Caki2 (cell line): ENCODE measurements at places on chromosomes 7 and 10.

GRCh38 chr7:74223711-74224510 lies 14.1 kb downstream of the LAT2 start:
- DNase-seq = no peak

GRCh38 chr10:48788554-48788953 lies 103.9 kb downstream of the WDFY4 start:
- no peak for DNase-seq

DNA sequence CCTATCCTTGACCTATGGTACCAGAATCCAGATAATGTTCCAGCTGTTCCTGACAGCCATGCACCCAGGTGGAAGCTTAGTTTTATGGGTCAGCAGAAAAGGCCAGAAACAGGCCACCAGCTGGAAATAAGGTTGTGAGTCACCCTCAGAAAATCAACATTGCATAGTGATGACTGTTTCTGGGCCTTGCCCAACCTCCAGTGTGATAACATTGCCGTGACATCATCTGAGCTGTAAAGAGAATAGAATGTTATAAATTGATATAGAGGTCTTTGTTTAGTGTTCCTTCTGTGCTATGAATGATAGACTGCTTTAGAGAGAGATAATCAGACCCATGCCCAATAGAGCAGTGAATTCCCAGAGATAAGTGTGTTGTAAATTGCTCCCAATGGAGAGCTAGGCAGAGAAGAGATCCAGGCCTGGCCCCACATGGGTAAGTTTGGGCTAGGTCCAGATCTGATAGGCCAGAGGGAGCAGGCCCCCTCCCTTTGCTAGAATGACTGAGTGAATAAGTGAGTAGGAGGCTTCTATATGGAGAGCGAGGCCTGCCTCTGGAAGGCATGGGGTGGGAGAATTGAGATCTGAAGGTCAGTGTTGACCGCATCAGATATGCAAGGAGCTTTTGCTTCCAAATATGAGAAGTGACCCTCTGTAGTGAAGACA lies 14.2 kb upstream of the HPS1 start:
- peak; percentile 80 for DNase-seq

- DNase-seq = peak; percentile 81
Observed at GRCh38 chr7:26376175-26376917, 84.7 kb downstream of the SNX10 start.

GRCh38 chr7:41792120-41792519 lies 89.2 kb upstream of the INHBA start:
- DNase-seq = no peak

DNA sequence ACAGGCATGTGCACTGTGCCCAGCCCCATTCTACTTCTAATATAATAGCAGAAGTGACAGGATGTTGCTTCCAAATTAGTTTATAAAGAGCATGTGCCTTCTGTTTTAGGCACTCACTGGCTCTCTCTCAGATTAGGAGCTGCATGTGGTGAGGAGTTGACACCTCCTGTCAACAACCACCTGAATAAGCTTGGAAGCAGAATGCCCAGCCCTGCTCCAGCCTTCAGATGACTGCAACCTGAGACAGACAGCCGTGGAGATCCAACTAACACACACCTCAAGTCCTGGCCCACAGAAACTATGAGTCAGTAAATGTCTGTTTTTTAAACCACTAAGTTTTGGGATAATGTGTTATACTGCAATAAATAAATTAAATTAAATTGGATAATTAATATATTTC lies 54.5 kb downstream of the PARD3 start:
- no peak for DNase-seq

DNA sequence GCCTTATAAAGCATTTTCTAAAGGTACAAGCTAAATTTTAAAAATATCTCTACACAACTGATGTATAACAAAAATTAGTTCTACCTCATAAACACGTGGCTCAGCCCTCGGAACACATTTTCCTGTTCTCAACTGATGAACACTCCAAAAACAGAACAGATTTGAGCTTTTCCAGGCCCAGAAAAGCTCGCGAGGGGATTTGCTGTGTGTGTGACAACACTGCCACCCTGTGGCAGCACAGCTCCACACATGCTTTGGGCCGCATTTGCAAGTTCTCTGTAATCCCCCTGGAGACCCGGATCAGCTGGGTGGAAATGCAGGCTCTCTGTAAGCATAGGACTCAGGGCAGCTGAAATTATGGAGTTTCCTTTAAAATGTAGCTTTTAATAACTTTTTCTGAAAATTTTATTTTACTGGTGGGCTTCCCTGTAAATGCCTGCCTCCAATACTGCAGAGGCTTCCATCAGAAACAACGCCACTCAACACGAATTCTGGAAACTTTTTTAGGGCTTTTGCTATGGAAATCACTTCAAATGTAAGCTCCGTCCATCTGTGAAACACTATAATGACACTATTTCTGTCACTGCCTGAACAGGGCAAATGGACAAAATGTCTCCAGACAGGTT lies 155.5 kb downstream of the COBL start:
- peak; percentile 41 for DNase-seq

DNA sequence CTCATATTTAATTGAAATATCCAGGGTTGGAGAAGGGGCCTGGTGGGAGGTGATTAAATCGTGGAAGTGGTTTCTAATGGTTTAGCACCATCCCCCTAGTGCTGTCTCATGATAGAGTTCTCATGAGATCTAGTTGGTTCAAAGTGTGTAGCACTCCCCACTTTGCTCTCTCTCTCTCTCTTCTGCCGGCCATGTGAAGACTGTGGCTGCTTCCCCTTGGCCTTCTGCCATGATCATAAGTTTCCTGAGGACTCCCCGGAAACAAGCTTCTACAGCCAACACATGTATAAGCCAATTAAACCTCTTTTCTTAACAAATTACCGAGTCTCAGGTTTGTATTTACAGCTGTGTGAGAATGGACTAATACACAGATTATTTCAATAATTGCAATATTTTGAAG lies 305.8 kb upstream of the KCND2 start:
- DNase-seq = no peak

DNA sequence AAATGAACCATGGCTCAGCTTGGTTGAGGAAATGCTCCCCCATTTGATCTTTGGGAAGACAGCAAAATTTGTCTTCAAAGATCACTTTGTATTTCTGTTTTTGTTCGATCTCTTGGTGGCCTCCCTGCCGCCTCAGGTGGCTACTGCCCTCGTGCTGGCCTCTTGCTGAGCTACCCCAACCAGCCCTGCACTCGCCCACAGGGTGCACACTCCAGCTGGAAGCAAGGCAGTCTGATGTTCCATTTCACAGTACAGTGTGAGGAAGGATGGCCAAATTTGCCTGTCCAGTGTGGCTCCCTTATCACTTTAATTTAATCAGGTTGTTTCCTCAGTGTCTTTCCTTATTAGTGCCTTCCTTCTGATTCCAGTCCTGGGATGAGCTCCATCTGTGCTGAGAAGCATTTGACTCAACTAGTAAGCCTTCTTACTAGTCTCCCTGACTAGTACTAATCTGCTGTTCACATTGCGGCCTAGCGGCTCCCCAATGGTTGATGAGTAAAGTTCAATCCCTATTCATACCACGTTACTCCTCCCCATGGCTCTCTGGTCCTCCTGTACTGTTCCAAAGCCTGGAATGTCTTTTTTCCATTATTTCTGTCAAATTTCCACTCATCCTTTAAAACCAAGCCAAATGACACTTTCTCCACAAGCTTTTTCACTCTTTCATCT lies 8.2 kb downstream of the MYOF start:
- no peak for DNase-seq

- no peak for DNase-seq
Observed at GRCh38 chr7:159066816-159067575, 77.7 kb downstream of the VIPR2 start.

GRCh38 chr7:48875045-48875916 lies 49.1 kb upstream of the CDC14C start:
- peak; percentile 56 for DNase-seq

GRCh38 chr7:19336836-19337383 lies 191.7 kb upstream of the FERD3L start:
- no peak for DNase-seq

DNA sequence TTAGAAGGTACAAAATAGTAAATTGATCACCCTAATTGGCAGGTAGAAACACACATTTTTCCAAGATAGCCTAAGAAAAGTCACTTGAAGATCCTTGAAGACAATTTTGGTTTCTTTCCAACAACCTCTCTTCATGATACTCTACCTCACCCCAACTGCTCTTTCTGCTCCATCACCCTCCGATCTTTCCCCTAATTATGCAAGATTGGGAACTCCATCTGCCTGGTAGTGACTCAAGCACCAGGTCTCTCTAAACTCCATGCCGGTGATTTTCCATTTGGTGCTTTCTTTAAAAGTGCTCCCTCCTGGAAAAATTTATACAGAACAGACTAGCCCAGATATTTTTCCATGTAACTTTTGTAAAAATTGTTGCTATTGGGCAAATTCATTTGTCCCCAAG lies 1.1 kb upstream of the AKR1B1 start:
- peak; percentile 84 for DNase-seq

- DNase-seq = no peak
Observed at GRCh38 chr7:156589808-156590207, 50.8 kb upstream of the RNF32 start.

GRCh38 chr7:110569486-110570205 lies 521.3 kb upstream of the LRRN3 start:
- no peak for DNase-seq

GRCh38 chr7:95933618-95934017 lies 161.3 kb downstream of the DYNC1I1 start:
- DNase-seq = no peak

DNA sequence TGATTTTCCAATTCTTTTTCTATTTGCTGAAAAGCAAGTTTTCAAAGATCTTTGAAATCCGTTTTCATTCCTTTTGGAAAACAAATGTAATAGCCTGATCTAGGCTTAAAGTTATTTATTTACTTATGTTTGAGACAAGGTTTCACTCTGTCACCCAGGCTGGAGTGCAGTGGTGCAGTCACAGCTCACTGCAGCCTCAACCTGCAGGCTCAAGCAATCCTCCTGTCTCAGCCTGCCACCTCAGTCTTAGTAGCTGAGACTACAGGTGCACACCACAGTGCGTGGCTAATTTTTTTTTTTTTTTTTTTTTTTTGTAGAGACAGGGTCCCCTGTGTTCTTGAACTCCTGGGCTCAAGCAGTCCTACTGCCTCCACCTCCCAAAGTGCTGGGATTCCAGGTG lies 4.6 kb downstream of the ST7 start:
- DNase-seq = peak; percentile 23

DNA sequence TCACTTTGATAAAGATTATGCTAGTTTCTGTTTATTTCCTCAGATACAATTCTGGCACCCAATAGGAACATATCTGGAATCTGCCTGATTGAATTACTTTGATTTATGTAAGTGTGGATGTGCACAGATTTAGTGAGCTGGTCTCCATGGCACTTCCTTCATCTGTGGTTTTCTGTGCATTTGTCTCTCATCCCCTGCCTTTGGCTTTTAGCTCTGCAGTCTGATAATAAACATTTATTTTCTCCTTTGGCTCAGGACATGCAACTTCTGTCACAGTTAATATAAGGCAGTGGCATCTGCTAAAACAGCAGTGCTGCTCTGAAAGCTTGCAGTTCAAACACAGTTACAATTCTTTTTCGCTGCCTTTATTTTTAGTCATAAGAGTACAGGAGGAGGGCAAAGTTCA lies 273.7 kb upstream of the CHRM2 start:
- DNase-seq = no peak

DNA sequence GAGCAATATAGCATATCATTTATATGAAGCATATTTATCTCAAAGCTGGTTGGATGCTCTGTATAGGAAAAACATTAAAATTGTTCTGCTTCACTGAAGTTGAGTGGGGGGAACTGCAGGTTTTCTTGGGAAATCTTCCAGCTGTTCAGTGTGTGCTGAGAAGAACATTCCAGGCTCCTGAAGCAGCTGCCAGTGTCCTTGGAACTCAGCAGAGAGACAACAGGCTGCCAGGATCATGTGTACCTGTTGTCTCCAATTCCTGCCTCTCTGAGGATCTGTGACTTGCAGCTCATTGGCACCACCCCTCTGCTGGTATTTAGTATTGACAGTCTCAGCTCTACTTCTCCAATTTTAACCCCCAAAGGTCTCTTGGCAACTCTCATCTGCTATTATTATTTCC lies 42.3 kb upstream of the PRKG1 start:
- DNase-seq = no peak

GRCh38 chr10:99172128-99172738 lies 63.4 kb downstream of the HPSE2 start:
- DNase-seq = peak; percentile 23

GRCh38 chr10:86685416-86685815 lies 17.1 kb downstream of the LDB3 start:
- no peak for DNase-seq

- peak; percentile 36 for DNase-seq
Observed at GRCh38 chr10:119199231-119199992, 8.0 kb upstream of the GRK5 start.

GRCh38 chr7:94129443-94130140 lies 125.4 kb upstream of the BET1 start:
- DNase-seq = peak; percentile 65

DNA sequence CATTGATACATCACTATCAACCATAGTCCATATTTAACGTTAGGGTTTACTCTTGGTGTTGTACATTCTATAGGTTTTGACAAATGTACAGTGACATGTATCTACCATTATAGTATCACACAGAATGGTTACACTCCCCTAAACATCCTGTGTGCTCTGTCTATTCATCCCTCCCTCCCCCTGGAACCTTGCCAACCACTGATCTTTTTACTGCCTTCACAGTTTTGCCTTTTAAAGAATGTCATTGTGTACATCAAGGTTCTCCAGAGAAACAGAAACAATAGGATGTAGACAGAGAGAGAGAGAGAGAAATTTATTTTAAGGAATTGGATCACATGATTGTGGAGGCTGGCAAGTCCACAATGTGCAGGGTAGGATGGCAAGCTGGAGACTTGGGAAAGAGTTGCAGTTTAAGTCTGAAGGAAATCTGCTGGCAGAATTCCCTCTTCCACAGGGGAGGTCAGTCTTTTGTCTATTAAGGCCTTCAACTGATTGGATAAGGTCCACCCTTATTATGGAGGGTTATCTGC lies 45.1 kb upstream of the CCNJ start:
- DNase-seq = no peak

- peak; percentile 33 for DNase-seq
Observed at GRCh38 chr10:76352300-76352699, 920.9 kb downstream of the LRMDA start.

DNA sequence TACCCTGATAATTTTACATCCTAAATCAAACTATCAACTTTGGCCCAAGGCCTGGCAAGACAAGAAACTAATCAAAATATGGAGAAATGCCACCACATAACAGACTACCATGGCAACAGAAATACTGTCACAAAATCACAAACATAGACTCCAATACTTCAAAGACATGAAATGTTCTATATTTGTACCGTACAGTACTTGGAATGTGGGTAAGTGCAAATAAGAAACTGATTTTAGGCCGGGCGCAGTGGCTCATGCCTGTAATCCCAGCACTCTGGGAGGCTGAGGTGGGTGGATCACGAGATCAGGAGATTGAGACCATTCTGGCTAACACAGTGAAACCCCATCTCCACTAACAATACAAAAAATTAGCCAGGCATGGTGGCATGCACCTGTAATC lies 9.2 kb downstream of the TNPO3 start:
- DNase-seq = no peak

DNA sequence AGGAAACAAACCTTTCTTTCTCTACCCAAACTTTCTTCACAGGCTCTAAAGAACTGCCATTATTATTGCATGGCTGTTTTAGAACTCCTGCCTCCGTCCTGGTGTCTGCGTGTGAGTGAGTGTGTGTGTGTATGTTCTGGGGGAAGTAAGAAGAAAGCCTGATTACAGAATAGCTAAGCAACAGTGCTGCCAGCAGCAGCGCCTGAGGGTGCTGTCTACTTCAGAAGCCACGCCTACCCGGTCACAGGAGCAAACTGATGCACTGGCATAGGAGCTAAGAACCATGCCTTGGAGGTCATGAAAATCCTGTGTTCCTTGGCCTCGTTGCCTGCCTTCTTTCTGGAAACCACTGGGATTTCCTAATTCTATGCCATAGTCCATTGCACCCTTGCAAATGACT lies 25.2 kb downstream of the LIPK start:
- DNase-seq = no peak
